Hematopoietic multipotent progenitor cell (in vitro differentiated cells): ENCODE measurements at places on chromosomes 7 and 10.

DNA sequence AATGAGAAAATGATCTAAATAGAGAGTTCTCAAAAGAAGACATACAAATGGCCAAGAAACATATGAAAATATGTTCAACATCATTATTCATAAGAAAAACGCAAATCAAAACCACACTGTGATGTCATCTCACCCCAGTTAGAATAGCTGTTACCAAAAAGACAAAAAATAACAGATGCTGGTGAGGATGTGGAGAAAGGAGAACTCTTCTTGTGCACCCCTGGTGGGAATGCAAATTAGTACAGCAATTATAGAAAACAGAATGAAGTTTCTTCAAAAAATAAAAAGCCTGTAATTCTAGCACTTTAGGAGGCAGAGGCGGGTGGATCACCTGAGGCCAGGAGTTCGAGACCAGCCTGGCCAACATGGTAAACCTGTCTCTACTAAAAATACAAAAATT lies 199.3 kb downstream of the PARD3 start:
- no peak for DNase-seq

- DNase-seq: no peak
Observed at GRCh38 chr7:29495653-29496052, 68.0 kb upstream of the PRR15 start.

- no peak for DNase-seq
Observed at GRCh38 chr7:134724606-134725005, 54.8 kb upstream of the CALD1 start.

- DNase-seq: peak; percentile 76
Observed at GRCh38 chr7:30159698-30160143, 24.9 kb downstream of the MTURN start.

DNA sequence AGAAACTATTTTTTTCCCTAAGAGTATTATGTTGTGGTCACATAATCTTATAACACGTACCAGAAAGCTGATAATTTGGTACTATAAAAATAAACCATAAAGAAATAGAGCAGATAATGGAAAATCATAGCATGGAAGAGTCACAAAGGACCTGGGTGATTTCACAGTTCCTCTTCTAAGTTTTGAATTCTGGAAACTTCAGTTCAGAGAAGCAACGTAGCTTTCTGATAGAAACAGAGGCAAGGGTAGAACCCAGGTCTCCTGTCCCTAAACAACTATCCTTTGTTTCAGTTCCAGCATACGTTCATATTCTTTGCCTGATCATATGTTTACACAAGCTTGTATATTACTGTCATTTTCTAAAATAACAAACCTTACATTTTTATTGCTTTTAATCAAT lies 47.9 kb downstream of the MRC1 start:
- no peak for DNase-seq

DNA sequence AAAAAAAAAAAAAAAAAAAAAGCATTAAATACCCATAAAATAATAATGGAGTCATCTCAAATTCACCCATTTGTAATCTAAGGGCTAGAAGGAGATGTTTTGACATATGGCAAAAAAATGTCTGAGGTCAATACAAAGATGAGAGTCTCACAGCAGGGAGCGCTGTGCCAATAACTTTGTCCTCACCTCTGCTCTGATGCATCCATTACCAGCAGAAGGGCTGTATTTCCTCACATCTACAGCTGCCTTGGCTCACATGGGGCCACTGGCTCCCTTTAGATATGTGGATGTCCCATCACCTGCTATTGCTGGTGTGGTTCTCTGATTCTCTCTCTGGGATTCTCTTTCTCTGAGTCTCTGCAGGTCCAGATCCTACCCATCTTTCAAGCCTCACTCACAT lies 90.3 kb upstream of the FAM133B start:
- DNase-seq: no peak

- DNase-seq: no peak
Observed at GRCh38 chr10:27464993-27465392, 39.1 kb upstream of the RAB18 start.

- DNase-seq: no peak
Observed at GRCh38 chr10:517872-518475, 171.5 kb downstream of the DIP2C start.

GRCh38 chr10:49444349-49444748 lies 48.5 kb upstream of the DRGX start:
- DNase-seq: no peak

DNA sequence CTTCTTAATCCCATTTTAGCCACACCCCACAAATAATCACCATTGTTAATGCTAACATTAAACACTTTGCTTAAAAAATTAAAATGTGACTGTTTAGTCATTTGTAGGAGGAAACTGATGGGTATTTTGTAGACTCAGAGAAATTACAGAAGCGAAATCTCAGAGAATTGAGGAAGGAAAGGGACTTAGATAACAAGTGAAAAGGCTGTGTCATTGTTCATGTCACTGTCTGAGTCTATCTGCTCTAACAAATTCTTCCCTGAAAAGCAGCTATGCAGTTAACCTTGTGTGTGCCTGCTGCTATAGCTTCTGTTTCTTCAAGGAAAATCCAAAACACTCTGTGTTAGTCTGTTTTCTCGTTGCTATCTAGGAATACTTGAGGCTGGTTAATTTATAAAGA lies 40.9 kb upstream of the PLXDC2 start:
- DNase-seq: peak; percentile 66
